ENCODE measurements at places on chromosomes 7 and 10.

GRCh38 chr7:151679881-151680612 is 160.4 kb upstream of the RHEB start:
- no peak for DNase-seq

GRCh38 chr7:17242504-17242903 is 55.9 kb upstream of the AHR start:
- DNase-seq = no peak

GRCh38 chr10:112225771-112226438 is 42.3 kb upstream of the GPAM start:
- no peak for DNase-seq

DNA sequence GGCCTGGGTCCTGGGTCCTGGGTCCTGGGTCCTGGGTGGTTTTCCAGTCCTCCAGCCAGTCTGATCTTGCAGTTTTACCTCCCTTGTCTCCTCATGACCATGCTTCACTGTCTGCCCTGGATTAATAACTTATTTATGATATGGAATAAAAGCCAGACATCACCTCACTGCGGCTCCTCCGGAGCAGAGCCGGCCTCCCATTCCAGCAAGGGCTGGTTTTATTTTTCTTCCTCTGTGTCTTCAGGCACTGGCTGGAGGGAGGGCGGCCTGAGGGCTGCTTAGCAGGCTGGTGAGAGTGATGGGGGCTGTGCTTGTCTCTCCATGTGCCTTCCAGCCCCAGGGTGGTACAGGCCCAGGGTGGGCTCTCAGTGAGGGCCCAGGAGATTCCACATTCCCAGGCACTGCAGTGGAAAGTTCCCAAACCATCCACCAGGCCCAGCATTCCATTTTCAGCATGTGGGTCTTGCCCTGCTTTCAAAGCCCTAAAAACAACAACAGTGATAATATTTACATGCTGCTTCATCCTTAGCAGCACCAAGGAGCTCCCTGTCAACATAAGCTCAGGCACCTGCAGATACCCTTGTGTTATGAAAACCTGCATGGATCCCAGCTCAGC is 12.6 kb downstream of the ADAMTS14 start:
- no peak for DNase-seq

GRCh38 chr10:120926611-120927010 is 75.4 kb downstream of the WDR11 start:
- no peak for DNase-seq

DNA sequence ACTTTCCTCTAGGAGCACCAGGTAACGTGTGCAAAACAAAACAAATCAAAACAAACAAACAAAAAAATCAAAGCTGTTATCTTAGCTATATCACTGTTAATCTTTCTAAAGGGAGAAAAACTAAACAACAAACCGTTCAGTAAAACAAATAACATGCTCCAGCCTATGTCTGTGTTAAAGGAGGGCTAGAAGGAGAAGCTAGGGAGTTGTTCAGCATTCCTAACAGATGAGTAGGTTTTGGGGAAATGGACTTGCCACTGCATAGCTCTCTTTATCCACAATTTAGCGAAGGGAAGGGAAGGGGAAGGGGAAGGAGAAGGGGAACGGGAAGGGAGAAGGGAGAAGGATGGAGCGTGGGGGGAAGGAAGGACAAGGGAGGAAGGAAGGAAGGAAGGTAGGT is 134.2 kb upstream of the AKR1E2 start:
- no peak for DNase-seq

DNA sequence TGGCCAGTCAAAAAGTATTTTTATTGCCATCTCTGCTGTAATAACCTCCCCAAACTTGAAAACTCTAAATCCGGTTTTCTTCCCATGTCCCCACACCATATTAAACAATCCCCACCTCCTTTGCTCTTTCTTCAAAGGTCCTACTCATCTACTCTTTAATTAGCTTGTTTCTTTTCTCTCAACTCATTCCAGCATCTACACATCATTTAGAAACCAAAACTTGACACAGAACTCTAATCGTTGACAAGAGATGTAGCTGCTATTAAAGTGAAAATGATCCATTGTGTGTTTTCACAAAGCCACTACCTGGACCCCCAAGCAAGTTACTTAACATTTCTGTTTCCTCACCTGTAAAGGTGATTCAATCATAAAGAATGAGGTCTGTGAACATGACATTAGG is 436.3 kb upstream of the NPVF start:
- DNase-seq = no peak

DNA sequence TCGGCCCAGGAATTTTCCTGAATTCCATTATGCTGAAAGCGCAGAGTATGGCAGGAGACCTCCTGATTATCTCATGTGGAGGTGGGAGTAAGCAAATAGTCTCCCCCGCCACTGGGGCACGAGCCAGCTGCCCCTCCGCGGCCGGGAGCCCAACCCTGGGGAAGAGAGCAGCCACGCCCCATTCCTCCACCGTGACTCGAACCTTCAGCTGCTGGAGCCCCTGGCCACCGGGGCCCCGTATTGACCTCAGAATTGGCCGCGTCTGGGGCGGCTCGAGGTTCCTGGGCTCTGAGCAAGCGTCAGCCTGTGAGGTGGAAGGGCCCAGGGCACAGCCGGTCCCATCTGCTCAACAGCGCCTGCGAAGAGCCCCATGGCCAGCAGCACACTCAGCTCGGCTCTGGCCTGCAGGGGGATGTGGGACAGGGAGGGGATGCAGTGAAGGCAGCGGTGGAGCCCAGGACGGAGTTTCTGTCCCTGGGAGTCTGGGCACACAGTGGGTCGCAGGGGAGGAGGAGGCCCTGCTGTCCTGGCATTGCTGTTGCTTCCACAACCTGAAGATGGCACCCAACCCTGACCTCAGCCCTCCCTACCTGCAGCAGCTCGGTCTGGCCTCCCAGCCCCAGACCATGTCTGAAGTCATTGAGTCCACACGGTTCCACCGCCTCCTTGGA is 97.8 kb downstream of the CHST15 start:
- DNase-seq = no peak

DNA sequence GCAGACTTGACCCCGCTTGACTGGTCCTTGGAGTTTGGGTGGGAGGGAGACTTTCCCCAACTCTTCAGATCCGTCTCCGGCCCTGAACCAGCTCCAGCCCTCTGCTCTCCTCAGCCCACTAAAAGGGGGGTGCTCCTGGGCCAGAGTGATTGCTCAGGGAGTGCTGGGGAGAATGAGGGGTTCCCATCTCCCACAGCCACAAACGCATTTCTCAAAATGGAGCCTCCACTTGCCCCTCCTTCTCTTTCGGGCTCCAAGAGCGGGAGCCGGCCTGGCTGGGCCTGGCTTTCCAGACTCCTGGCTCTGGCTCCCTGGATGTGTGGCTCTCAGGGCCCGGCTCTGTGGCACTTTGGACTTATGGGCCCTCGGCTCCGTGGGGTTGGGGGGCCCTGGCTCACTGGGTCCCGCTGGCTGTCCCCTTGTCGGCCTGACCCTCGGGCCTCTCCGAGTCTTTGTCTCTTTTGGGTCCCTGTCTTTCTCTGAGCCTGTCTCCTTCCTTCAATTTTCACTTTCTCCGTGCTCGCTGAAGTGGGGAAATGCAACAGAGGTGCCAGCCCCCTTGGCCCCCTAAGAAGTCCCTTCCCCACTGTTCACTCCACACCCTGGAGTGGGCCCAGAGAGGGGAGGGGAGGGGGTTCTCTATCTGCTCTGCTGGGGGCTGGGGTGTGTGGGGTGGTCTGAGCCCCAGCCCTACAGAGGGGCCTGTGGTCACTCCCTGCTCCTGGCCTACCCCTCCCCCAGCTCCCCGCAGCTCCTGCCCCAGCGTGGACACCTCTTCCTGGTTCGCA is 713 bp downstream of the LZTS2 start:
- DNase-seq = no peak

GRCh38 chr10:127119936-127120335 is 76.5 kb downstream of the INSYN2A start:
- no peak for DNase-seq

DNA sequence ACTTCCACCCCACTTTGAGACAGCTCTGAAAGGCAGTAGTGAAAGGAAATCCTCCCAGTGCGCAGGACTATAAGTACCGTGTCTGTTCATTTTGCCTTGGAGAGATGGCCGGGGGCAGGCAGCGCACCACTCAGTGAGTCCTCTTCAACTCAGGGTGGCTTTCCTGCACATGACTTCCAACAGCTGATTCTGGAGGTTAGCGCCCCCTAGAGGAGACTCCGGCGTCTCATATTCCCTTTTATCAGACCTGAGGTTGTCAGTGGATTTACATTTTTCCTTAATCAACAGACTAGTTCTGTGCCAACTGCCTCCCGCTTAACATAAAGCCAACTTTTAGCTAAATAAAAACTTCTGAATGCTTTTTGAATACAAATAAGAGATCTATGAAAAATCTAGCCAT is 101.0 kb downstream of the HERPUD2 start:
- DNase-seq = no peak

DNA sequence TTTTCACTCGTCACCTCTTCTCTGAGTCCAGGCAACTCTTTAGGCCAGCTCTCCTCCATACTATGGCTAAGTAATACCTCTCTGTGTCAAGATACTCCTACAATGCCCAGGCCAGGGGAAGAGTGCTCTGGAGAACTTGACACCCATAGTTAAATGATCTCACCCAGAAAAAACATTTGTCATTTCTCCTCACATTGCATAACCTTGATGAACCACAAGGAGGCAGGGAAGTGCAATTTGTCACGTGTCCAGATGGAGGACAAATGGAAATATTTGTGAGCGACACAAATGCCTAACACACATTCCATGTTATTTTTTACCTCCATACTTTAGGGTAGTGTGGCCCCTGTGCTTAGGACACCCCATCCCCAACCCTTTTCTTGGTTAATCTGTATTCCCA is 78.3 kb downstream of the HTR7 start:
- DNase-seq = no peak

Measured in SIG-M5 (cell line).